ENCODE measurements at places on chromosomes 5 and 9.

- peak; percentile 20 for ATAC-seq
These were observed 8.8 kb downstream of the BBLN start for GRCh38 chr9:128168731-128169308.

- no peak for ATAC-seq
These were observed 22.1 kb downstream of the IQGAP2 start for GRCh38 chr5:76425146-76425545.

- no peak for ATAC-seq
These were observed 2.1 kb downstream of the RIC1 start for GRCh38 chr9:5631026-5631425.

GRCh38 chr9:132842124-132843044 is 35.7 kb downstream of the AK8 start:
- peak; percentile 78 for ATAC-seq

GRCh38 chr9:97845763-97846162 is 7.3 kb upstream of the FOXE1 start:
- no peak for ATAC-seq

DNA sequence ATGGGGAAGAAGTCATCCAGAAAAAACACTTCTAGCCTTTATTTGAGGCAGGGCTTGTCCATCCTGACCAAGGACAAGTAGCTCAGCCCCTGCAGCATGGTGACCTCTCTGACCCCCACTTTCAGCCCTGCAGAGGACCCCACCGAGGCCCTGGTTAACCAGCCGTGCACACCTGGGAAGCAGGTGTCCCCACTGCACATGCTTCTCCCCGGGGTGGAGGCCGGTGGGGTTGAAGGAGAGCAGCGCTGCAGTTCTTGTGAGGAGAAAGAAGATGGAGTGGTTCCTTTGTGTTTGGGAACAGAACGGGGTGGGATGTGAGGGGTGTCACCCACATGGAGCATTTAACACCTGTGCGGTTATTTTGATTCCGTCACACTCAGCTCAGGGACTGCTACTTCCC is 21.1 kb upstream of the ZBTB34 start:
- no peak for ATAC-seq

- ATAC-seq, result peak; percentile 3
These were observed 22.9 kb downstream of the OR2V2 start for GRCh38 chr5:181170237-181170825.

GRCh38 chr5:16709691-16710433 is 93.1 kb upstream of the RETREG1 start:
- ATAC-seq, result no peak

GRCh38 chr5:133376986-133377385 is 235.4 kb downstream of the FSTL4 start:
- ATAC-seq, result no peak

GRCh38 chr9:18754537-18754936 is 278.5 kb downstream of the SAXO1 start:
- ATAC-seq, result no peak

DNA sequence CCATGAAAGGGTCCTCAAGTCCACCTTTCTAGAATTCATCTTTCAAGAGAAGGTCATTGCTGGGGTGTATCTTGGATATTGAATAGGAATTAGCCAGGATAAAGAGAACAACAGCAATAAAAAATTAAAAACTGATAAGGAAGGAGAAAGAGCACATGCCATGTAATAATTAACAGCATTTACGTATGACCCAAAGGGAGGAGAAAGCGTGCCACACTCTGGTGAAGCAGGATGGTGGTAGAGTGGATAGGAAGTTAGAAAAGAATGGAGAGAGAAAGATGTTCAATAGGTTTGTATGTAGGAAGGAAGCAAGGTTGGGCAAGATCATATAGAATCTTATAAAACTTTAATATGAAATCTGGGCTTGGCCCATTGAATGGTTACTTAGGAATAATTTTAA is 751.5 kb downstream of the MAT2B start:
- no peak for ATAC-seq

DNA sequence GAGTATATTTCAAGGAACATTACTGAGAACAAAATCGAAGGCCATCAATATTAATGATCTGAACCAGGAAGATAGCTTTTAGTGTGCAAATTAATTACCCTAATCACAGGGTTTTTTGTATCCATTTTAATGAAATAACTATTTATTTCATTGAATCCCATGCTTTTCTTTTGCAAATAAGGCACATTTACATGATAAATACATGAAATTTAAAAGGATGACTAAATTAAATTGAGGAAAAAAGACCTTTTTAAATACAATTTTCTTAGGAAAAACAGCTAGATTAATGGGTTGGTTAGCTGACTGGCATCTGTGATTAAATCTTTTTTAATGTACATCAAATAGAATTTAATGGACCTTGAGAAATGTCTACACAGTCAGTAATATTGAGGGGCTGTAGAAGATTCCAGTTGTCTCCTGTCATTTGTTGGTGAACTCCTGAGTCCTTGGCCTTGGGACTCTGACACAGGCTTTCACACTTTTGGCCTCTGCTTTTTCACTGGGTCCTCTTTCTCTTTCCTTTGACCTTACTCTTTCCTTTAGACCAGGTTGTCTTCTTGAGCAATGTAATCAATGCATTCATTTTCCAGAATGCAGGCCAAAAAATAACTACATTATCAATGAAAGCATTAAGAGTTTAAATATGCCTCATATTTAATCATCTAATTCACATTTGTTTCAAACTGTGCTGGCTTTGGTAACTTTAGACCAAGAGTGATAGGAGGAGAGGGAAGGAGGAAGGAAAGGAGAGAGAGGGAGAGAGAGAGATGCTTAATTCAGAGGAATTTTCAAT is 511.5 kb downstream of the ZNF608 start:
- no peak for ATAC-seq

- ATAC-seq, result peak; percentile 51
These were observed 136.7 kb downstream of the CD180 start for GRCh38 chr5:67059744-67060490.

GRCh38 chr5:146643776-146644175 is 127.8 kb upstream of the GPR151 start:
- no peak for ATAC-seq

DNA sequence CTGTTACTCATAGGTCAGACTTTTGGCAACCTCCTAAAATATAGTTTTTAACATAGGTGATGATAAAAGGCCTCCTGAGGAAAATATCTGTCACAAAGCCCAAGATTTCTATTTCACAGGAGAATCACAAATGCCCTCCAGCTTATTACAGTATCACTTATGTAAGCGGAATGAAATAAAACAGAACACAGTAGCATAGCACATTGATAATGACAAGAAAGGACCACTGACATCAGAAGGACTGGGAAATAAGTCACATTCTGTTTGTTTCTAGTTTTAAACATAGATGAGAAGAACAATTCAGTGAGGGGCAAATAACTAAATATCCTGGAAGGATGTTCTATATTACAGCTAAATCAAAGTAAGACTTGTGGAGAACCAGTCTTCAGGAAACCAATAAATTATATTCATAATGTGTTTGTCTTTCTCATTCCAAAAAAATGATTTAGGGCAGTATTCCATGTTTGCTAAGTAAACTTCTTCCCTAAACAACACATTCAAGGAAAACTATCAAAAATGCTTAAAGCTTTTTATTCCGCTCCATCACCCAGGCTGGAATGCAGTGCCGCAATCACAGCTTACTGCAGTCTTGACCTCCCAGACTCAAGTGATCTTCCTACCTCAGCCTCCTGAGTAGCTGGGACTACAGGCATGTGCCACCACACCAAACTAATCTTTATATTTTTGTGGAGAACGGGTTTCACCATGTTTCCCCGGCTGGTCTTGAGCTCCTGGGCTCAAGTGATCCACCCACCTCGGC is 20.8 kb upstream of the CTNNAL1 start:
- no peak for ATAC-seq

- ATAC-seq, result no peak
These were observed 35.0 kb upstream of the PCSK5 start for GRCh38 chr9:75855509-75855908.

GRCh38 chr9:73165911-73166310 is 14.2 kb downstream of the ANXA1 start:
- ATAC-seq, result no peak

DNA sequence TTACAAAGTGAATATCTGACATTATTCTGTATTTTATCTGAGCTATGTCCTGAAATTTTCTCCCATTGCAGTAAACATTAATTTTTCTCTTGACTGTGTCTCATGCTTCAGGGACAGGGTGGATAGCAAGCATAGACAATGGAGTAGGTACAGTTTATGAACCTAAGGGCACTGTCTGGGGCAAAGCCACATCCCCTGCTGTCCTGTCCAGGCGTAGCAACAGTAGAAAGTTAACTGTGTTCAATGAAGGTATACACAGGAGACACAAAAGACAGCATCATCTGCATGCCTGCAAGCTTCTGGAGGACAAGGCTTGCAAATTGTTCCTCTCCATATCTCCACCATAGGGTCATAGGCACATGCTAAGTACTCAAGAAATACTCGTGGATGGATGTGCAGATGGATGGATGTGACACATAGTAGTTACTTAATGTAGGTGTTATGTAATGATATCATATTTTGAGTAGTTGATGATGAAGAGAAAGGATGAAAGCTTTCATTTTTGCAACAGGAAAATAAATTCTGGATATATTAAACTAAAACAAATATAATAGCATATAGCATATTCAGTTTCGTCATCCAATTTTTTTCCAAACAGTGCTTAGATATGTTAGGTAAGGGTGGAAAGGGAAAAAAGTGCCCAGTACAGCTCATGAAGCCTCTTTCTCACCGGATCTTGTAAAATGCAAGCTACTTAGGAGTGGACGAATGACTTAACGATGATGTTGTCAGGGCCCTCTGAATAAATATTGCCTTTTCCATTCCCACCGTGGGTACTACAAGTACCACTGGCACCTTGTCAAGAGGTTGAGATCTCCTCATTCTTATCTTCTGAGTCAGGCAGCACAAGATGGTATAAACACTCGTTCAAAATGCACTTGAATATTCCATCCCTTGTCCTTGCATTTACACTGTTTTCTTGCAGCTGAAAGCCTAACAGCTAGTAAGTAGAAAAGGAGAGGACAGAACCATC is 19.9 kb upstream of the ZSWIM6 start:
- no peak for ATAC-seq

GRCh38 chr9:106350777-106351176 is 512.2 kb upstream of the ZNF462 start:
- no peak for ATAC-seq

DNA sequence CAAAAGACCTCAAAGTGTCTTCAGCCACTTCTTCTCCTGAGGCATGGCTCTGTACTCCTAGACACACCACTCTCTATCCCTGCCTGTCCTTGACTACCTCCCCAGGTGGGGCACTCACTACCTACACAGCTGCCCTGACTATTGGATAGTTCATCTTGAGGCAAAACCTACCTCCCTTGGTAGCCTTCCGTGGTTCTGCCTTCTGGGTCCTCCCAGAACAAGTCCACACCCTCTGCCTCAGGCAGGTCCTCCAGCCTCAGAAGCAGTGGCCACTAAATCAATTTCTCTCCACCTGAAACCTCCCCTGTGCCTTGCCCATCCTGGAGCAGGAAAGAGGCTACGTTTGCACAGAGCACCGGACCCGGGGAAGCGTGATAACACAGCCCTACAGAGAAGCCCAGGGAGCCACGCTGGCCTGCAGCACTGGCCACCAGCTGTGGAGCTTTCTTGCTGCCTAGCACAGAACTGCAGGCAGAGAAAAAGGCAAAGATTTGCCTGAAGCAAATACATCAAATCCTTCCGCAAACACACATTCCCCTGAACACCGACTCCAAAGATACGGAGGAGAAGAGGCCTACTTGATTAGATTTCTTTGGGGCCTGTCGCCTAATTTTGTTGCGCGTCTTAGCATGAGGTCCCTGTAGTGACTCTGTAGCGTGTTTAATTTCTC is 141.8 kb downstream of the C9orf50 start:
- no peak for ATAC-seq
